Osteoblast (primary cell): ENCODE measurements at places on chromosomes 5 and 9. TPM values are rescaled to one million over a fixed set of nuclear protein-coding genes. Genes with fewer than 3 reads are reported as not detected.
A peak's percentile ranks its signal among the peaks of the same experiment; 100 is the strongest.

DNA sequence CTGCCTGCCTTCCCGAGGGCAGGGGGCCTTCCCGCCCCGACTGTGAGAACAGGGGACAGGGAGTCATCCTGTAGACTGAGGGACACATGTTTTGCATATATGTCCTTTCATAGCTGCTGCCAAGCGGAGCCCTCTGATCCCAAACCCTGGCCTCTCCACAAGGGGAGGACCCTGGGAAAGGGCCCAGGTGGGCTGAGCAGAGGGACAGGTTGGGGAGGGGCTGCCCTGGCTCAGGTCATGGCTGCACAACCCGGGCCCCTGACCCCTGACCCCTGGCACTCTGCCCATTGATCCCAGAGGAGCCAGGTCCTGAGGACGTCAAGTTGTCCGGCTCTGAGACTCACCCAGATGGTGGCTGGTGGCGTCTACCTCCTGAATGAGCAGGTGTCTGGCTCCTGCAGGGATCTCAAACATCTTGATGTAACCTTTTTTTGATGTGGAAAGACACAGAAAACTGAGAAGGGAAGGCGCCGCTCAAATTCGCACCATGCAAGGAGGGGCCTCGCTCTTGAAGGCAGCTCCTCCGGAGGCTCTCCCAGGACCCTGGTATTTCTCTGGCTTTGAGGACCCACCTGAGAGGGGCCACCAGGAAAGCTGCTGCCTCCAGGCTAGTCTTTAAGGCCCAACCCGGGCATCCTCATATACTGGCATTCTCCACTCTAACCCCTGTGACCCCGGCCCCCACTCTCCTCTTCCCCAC, 71.9 kb downstream of the ZNF354C start:
- H3K4me3 ChIP-seq = no peak overlapping the region
- H3K4me1 ChIP-seq = no peaks in the 10 kb centered on the region
- no peaks in the 10 kb centered on the region for H3K27me3 ChIP-seq
- peak; percentile 57 for DNase-seq
- no peak overlapping the region for H3K27ac ChIP-seq

GRCh38 chr5:148491793-148492184, 108.0 kb downstream of the FBXO38 start:
- no peaks in the 10 kb centered on the region for H3K4me1 ChIP-seq
- no peak overlapping the region for H3K27ac ChIP-seq
- H3K4me3 ChIP-seq = no peak overlapping the region
- DNase-seq = no peak
- peaks cover 12% of the 10 kb centered on the region for H3K27me3 ChIP-seq

GRCh38 chr9:121581786-121582600, 69.4 kb upstream of the DAB2IP start:
- H3K4me1 ChIP-seq = no peaks in the 10 kb centered on the region
- H3K36me3 ChIP-seq = no peaks in the 10 kb centered on the region
- no peak overlapping the region for H3K27ac ChIP-seq
- H3K4me3 ChIP-seq = no peak overlapping the region

GRCh38 chr5:107342371-107342770, 328.4 kb downstream of the EFNA5 start:
- H3K27ac ChIP-seq = no peak overlapping the region
- no peaks in the 10 kb centered on the region for H3K36me3 ChIP-seq
- H3K4me3 ChIP-seq = no peak overlapping the region
- H3K4me1 ChIP-seq = no peaks in the 10 kb centered on the region
- H3K27me3 ChIP-seq = no peaks in the 10 kb centered on the region

- no peaks in the 10 kb centered on the region for H3K36me3 ChIP-seq
- no peak overlapping the region for H3K4me3 ChIP-seq
- no peak overlapping the region for H3K27ac ChIP-seq
- no peak for DNase-seq
- no peaks in the 10 kb centered on the region for H3K27me3 ChIP-seq
Measured at GRCh38 chr5:63249960-63250359, 671.3 kb downstream of the LRRC70 start.

DNA sequence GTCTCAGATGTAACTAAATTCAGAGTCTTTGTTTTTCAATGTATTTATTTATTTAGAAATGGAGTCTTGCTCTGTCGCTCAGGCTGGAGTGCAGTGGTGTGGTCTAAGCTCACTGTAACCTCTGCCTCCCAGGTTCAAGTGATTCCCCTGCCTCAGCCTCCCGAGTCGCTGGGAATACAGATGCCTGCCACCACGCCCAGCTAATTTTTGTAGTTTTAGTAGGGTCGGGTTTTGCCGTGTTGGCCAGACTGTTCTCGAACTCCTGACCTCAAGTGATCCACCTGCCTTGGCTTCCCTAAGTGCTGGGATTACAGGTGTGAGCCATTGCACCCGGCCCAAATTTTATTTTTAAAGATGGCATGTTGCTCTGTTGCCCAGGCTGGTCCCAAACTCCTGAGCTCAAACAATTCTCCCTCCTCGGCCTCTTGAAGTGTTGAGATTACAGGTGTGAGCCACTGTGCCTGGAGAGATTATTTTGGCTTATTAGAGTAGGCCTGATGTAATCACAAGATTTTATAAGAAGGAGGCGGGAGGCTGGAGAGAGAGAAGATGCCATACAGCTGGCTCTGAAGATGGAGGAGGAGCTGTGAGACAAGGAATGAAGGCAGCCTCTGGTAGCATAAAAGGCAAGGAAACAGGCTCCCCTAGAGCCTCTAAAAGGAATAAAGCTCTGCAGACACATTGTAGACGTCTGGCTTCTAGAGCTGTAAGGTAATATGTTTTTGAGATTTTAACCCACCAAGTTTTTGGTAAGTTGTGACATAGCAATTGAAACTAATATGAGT, 12.9 kb upstream of the KLF9 start:
- H3K4me3 ChIP-seq = no peak overlapping the region
- DNase-seq = no peak
- no peaks in the 10 kb centered on the region for H3K36me3 ChIP-seq
- no peaks in the 10 kb centered on the region for H3K4me1 ChIP-seq
- no peak overlapping the region for H3K27ac ChIP-seq
- H3K27me3 ChIP-seq = no peaks in the 10 kb centered on the region

Gene OSTF1
- total RNA-seq = 30.0 and 35.1 TPM in 2 replicates

Gene PHF24
- under 0.01 TPM in 1 of 2 replicates, not detected in the other for total RNA-seq

Gene PCDHB11
- 1.1 and 1.8 TPM in 2 replicates for total RNA-seq

DNA sequence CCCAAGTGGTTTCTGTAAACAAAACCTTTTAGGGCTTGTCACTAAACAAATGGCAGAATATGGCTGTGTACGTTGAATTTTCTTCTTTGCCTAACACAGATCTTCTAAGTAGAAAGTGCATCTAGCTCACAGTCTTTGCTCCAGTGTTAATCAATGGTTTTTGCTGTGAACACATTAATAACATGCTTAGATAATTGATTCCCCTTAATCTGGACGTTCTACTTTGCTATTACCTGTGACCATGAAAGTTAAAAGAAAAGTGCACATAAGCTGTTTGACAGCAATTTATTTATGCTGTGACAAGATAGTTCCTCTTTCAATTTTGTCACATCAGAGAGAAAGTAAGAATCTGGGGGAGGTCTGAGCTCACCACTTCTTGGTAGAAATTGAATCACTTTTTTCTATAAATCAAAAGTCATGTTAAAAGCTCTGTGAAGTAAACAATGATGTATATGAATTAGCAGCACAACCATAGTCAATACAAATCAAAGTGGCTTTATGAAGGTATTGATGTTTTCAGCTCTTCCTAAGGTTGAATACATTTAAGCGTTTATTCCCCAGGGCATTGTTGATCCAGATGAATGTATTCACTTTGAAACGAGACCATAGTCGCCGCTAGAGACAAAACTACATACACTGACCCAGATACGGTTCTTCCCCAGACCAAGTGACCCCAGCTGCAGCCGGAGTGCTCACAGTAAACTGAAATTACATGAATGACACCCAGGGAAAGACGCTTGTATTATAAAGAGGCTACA, 174.6 kb upstream of the ZNF608 start:
- no peak overlapping the region for H3K4me3 ChIP-seq
- no peak overlapping the region for H3K27ac ChIP-seq
- peak; percentile 41 for DNase-seq
- H3K4me1 ChIP-seq = no peaks in the 10 kb centered on the region

DNA sequence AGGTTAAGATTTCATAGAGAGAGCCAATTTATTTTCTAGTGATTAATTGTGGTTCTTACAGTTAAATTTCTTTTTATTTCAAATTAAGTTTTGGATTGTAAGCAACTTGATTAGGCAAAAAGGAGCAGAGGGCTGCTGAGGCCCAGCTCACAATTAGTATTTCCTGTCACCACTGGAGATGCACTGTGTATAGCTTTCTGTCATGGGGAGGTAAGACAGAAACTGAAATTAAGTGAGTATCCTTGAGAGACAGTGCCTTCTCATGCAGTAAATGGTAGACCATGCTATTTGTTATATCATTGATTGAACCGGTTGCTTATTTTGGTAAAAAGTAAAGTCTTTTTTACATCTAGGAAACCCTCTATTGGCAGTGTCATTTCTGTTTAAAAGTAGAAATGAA, 190.7 kb downstream of the CCDC171 start:
- peaks cover 16% of the 10 kb centered on the region for H3K4me1 ChIP-seq
- no peak for DNase-seq
- H3K27me3 ChIP-seq = no peaks in the 10 kb centered on the region
- no peak overlapping the region for H3K27ac ChIP-seq
- H3K36me3 ChIP-seq = no peaks in the 10 kb centered on the region

DNA sequence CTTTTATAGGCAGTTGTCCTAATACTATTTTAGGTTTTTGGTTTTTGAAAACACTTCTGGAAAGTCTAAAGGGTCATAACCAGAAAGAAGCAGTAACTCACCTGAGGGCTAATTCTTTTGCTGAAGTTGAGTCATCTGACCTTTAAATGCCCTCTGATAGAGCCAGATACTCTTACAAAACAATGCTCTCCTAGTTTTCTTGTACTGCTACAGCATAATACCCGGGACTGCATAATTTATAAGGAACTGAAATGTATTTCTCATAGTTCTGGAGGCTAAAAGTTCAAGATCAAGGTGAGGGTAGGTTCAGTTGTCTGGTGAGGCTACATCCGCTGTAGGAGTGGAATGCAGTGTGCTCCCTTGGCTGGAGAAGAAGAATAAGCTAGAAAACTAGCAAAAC, 670.3 kb downstream of the TLE4 start:
- no peaks in the 10 kb centered on the region for H3K36me3 ChIP-seq
- no peak overlapping the region for H3K27ac ChIP-seq
- no peaks in the 10 kb centered on the region for H3K4me1 ChIP-seq
- H3K4me3 ChIP-seq = no peak overlapping the region
- H3K27me3 ChIP-seq = no peaks in the 10 kb centered on the region

DNA sequence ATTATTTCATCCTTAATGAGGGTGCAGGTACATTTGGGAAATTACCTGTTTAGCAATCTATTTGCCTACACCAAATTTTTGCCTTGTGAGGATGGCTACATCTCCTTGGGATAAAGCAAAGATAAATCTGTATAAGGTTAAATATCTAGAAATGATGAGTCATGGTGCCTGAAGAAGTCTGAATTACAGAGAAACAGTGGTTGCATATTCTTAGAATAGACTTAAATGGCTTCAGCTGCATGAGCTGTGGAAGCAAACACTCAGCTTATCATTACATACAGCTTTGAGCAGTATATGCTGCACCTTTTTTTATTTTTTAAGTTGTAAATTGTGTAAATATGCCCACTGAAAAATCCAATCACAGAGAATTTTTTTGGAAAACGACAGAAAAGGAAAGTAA, 153.5 kb downstream of the RAPGEF6 start:
- no peaks in the 10 kb centered on the region for H3K27me3 ChIP-seq
- H3K27ac ChIP-seq = no peak overlapping the region
- DNase-seq = no peak
- no peak overlapping the region for H3K4me3 ChIP-seq
- no peaks in the 10 kb centered on the region for H3K4me1 ChIP-seq

Gene LOX
- total RNA-seq = 314 and 317 TPM in 2 replicates

- no peak overlapping the region for H3K27ac ChIP-seq
- peaks cover 3% of the 10 kb centered on the region for H3K4me1 ChIP-seq
- no peak for DNase-seq
- no peaks in the 10 kb centered on the region for H3K36me3 ChIP-seq
Measured at GRCh38 chr9:134971196-134971595, 53.5 kb upstream of the FCN1 start.

Gene SLC9A3
- 1.2 and 1.4 TPM in 2 replicates for total RNA-seq

GRCh38 chr5:143153332-143154119, 250.0 kb downstream of the NR3C1 start:
- H3K4me1 ChIP-seq = peaks cover 47% of the 10 kb centered on the region
- no peaks in the 10 kb centered on the region for H3K27me3 ChIP-seq
- peak overlapping the region; percentile 93 for H3K27ac ChIP-seq
- no peak for DNase-seq
- peak overlapping the region; percentile 12 for H3K4me3 ChIP-seq

- H3K27ac ChIP-seq = no peak overlapping the region
- H3K4me1 ChIP-seq = no peaks in the 10 kb centered on the region
- no peak overlapping the region for H3K4me3 ChIP-seq
- H3K36me3 ChIP-seq = no peaks in the 10 kb centered on the region
Measured at GRCh38 chr5:4089087-4089486, 493.5 kb downstream of the IRX1 start.

GRCh38 chr9:111836311-111836710, 41.6 kb upstream of the SHOC1 start:
- H3K36me3 ChIP-seq = no peaks in the 10 kb centered on the region
- peaks cover 22% of the 10 kb centered on the region for H3K4me1 ChIP-seq
- H3K27ac ChIP-seq = no peak overlapping the region
- H3K4me3 ChIP-seq = no peak overlapping the region
- no peak for DNase-seq
- no peaks in the 10 kb centered on the region for H3K27me3 ChIP-seq

Gene SLC6A19
- not detected in 2 replicates for total RNA-seq

GRCh38 chr9:134832471-134832870, 48.1 kb upstream of the FCN2 start:
- peaks cover 97% of the 10 kb centered on the region for H3K36me3 ChIP-seq
- H3K27me3 ChIP-seq = no peaks in the 10 kb centered on the region
- H3K27ac ChIP-seq = no peak overlapping the region
- DNase-seq = no peak
- no peaks in the 10 kb centered on the region for H3K4me1 ChIP-seq

- no peak overlapping the region for H3K27ac ChIP-seq
- H3K4me1 ChIP-seq = peaks cover 26% of the 10 kb centered on the region
- peaks cover 5% of the 10 kb centered on the region for H3K27me3 ChIP-seq
Measured at GRCh38 chr9:114908805-114909448, 21.5 kb downstream of the TNFSF8 start.

- no peak overlapping the region for H3K27ac ChIP-seq
- peaks cover 81% of the 10 kb centered on the region for H3K36me3 ChIP-seq
- H3K4me1 ChIP-seq = peaks cover 2% of the 10 kb centered on the region
- H3K4me3 ChIP-seq = no peak overlapping the region
- H3K27me3 ChIP-seq = no peaks in the 10 kb centered on the region
Measured at GRCh38 chr5:72185496-72186329, 78.4 kb downstream of the MAP1B start.

Gene PCDHA6
- total RNA-seq = 0.88 and 1.1 TPM in 2 replicates

DNA sequence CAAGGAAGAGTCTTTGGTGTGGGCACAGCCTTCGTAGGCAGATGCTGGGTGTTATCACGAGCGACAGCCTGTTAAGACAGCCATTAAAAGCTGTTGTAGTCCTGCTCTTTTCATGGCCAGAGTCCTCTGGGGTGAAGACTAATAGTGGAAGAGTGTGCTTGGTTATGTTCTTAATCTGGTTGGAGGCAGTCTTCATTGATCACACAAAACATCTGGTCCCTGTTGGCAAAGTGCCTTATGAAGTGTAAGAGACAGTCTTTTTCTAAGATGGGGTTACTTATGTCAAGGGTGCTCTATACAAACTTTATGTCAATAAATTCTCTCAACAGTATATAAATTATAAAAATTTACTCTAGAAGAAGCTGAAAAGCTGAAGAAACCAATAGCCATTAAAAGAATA, 280.4 kb downstream of the CAAP1 start:
- no peaks in the 10 kb centered on the region for H3K36me3 ChIP-seq
- no peak overlapping the region for H3K27ac ChIP-seq
- H3K27me3 ChIP-seq = no peaks in the 10 kb centered on the region

- DNase-seq = no peak
- H3K36me3 ChIP-seq = no peaks in the 10 kb centered on the region
- H3K4me3 ChIP-seq = no peak overlapping the region
- no peaks in the 10 kb centered on the region for H3K27me3 ChIP-seq
- H3K4me1 ChIP-seq = no peaks in the 10 kb centered on the region
- H3K27ac ChIP-seq = no peak overlapping the region
Measured at GRCh38 chr5:93343570-93343969, 237.4 kb downstream of the NR2F1-AS1 start.
